ENCODE measurements at places on chromosomes 11 and 22. TPM values are rescaled to one million over a fixed set of nuclear protein-coding genes. Genes with fewer than 3 reads are reported as not detected.

GRCh38 chr11:6354651-6355485 is 34.6 kb upstream of the CAVIN3 start:
- no peak overlapping the region for H3K27ac ChIP-seq
- no peaks in the 10 kb centered on the region for H3K36me3 ChIP-seq
- H3K4me1 ChIP-seq = peaks cover 22% of the 10 kb centered on the region
- H3K4me3 ChIP-seq = no peak overlapping the region
- peak; percentile 46 for DNase-seq

GRCh38 chr22:37996515-37997246 is 12.3 kb upstream of the SOX10 start:
- H3K4me1 ChIP-seq = peaks cover 81% of the 10 kb centered on the region
- H3K4me3 ChIP-seq = no peak overlapping the region
- DNase-seq = no peak
- no peaks in the 10 kb centered on the region for H3K36me3 ChIP-seq
- no peak overlapping the region for H3K27ac ChIP-seq

DNA sequence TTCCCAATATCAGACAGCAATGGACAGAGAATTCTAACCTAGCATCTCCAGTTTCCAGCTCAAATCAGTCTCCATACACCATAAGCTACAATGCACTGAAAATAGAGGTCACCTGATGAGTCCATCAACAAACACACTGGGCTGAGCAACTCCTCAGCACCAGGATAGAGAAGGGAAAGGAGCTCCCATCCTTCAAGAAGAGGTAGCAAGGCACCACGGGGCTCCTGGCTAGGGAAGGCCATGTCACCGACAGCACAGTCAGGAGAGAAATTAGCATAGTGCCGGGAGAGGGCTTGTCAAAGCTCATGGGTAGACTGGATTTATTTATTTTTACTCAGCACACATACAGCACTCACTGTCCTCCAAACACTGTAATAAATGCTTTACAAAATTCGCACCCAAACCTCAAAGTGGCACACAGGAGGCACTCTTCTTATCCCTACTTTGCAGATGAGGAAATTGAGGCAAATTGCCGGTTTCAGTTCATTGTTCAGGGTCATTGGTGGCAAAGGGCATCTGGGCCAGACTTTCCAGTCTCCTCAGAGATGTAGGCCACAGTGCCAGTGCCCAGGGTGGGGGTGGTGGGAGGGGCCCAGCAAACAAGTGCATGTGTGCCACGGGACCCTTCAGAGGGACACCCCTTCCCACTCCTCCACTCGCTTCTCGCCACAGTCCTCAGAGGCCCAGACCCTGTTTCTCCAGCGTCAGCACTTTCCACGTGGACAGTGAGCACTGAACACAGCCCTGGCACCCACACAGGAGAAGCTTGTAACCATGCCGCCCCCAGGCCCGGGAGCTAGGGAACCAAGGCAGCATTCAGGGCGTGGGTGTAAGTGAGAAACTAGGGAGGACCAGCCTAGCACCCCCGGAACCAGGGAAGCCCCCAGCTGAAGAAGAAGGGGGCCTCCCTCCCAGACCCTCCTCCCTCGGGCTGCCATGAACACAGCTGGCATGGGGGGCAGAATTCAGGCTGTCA is 1417.4 kb downstream of the TBC1D22A start:
- no peak for DNase-seq
- H3K36me3 ChIP-seq = no peaks in the 10 kb centered on the region
- no peaks in the 10 kb centered on the region for H3K4me1 ChIP-seq
- no peak overlapping the region for H3K27ac ChIP-seq
- H3K27me3 ChIP-seq = peaks cover 7% of the 10 kb centered on the region

P4HA3 gene
- total RNA-seq = not detected

- H3K4me3 ChIP-seq = no peak overlapping the region
- H3K4me1 ChIP-seq = peaks cover 28% of the 10 kb centered on the region
- no peaks in the 10 kb centered on the region for H3K36me3 ChIP-seq
- H3K27ac ChIP-seq = no peak overlapping the region
- no peaks in the 10 kb centered on the region for H3K27me3 ChIP-seq
- DNase-seq = no peak
Observed at GRCh38 chr11:43980253-43980652, 37.8 kb downstream of the C11orf96 start.

GLYAT gene
- not detected for total RNA-seq

PHF21A gene
- total RNA-seq = 4.1 TPM

DNA sequence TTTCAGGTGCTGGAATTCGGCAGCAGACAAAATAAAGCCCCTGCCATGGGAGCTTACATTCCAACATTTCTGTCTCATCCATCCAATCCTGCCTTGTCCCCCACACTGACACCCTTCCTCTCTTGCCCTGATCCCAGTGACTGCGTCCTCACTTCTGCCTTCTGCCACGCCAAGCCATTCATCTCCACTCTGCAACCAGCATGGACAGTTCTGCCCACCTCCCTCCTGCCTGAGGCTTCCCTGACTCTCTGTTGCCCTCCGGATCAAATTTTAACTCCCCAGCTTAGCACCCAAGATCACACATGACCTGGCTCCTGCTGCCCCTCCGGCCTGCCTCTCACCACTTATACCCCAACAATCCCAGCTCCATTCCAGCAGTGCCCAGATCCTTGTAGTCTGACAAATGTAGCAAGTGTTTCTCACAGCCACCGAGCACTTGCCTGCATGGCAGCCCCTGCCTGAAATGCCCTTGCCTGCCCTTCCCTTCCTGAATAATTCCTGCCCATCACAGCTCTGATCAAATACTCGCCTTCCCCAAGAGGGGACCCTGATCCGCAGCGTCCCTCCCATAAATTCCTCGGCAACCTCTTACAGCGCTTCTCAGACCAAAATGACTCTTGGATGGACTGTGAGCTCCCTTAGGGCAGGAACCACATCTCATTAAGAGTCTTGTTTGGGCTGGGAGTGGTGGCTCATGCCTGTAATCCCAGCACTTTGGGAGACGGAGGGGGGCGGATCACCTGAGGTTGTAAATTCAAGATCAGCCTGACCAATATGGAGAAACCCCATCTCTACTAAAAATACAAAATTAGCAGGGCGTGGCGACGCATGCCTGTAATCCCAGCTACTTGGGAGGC is 2.3 kb downstream of the ACTN3 start:
- peaks cover 47% of the 10 kb centered on the region for H3K4me1 ChIP-seq
- no peak overlapping the region for H3K4me3 ChIP-seq

TMEM132A gene
- total RNA-seq = 32.9 TPM
